ENCODE measurements at places on chromosomes 2 and 18.

DNA sequence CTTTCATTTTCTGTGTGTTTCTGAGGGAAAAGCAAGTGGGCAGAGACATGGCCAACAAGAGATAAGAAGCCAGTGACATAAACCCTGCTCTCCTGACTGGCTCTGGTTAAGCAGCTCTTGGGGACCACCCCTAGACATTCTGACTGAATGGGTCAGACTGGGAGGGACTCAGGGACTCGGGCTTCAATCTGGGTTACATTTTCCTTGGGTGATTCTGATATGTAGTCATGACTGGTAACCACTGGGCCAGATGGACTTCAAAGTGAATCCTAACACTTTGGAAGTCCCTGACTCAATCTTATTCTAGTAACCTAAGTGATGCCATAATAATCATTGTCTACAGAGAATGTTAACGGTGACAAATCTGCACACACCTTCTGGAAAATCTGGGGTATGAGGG, 397.8 kb downstream of the NBAS start:
- DNase-seq, result no peak

DNA sequence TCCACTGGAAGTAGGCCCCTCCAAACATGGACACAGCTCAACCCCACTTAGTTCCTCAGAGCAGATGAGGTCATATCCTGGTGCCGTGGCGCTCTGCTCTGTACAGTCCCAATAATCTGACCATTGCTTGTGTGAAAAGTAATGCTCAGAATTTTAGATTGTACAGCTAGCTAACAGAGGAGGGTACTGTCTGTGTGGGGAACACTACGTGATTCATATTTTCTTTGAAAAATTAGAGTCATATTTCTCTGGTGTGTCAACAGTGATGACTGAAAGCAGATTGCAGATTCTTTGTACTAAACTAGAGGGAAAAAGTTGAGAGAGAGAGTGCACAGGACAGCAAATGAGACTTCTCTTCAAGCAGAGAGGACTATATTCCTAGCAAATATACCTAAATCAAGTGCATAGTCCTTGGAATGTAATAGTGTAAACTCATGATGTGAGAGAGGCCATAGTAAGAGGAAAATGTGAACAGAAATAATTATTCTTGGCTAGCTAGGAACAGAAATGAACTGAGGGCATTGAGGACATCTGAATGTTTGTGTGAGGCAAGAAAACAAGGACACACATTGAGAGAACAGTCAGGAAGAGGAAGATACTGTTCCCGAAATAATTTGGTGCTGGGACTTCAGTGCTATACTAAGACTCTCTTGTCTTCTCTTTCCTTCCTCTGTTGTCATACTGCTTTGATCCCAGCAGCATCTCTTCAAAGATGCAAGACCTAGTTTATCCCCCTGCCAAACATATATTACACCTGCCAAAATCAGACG, 157.0 kb upstream of the RND3 start:
- DNase-seq, result no peak

- DNase-seq, result no peak
These were observed 61.4 kb upstream of the LYPD1 start for GRCh38 chr2:132731441-132731840.

- no peak for DNase-seq
These were observed 48.3 kb downstream of the THUMPD2 start for GRCh38 chr2:39730685-39731302.

DNA sequence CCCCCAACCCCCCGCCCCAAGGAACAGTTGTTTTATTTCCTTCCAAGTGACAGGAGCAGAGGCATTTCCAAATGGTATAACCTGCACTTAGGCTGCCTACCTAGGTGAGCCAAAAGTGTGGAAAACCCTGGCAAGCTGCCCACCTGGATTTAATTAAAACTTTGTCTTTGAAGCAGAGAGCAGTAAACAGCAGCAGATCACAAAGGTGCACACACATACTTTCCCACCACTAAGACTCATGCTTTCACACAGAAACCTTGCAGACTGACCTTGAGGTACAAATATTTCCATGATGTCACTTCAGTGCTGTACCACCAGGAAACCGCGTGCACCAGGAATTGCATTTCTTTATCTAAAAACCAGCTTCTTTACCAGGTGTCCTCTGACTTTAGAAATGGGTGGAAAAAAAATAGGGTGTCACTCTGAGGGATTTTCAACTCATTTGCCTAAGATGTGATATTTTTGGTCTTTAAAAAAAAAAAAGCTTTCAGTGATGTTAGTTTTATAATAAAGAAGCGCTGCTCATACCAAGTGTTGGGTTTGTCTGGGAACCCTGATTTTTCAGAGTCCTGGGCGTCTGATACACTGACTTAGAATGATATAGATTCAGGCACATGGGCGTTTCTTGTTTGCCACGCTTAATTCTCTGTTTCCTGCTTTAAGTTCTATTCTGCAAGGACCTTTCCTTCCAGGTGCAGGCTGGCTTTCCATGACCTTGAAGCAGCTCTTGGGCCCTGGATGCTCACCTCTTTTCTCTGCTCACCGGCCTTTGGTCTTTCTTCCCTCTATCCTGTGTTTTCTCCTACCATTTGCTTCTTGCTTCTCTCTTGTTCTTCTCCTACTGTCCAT, 70.7 kb upstream of the BCL2L11 start:
- no peak for DNase-seq

DNA sequence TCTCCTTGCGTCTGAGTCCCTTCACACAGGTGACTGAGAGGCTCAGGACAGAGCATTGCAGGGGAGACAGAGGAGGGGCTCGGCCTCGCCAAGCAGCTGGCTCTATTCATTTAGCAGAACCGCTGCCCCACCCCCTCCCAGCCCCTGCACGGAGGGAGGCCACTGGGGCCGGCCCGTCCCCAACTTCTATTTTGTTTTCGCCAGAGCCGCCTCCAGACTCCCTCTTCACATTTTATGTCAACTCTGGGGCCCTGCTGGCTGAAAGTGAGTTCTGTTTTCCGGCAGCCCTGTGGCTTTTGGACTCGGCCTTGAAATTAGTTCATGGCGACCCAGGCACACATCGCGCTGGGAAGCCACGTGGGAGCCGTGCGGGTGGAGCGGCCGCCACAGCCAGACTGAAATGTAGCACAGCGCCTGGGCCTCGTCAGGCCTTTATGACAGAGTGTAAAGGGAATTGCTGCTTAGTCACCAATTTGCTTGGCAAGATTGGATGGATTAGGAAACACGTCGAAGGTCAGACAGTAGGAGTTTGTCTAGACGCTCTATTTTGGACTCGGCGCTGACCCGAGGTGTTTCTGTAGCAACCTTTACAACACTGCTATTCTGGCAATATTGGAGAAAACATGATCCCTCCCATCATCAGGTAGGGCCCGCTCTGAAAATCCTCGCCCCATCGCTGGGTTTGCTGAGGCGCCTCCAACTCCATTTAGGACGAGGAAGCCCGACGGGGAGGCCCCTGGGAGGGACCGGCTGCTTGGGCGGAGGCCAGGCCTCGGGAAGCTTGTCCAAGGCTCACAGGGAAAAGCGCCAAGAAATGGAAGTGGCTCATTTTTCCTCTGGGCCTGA, 90.7 kb upstream of the CTDP1 start:
- no peak for DNase-seq

DNA sequence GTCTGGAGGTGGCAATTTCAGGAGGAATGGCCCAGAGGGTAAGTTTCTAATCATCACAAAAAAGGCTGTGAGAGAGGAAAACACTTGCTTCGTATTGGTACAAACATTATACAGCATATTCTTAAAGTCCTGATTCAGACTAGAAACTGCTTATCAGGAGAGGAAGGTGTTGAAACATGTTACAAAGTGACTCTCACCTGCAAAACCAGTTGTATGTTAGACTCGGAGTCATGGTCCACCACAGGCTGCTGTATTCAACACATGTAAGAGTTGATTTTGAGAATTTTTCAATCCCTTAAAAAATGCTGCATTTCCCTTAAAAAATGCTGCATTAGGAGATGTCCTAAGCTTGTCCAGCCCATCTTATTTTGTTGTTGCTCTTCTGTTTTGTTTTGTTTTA, 61.5 kb downstream of the MBP start:
- no peak for DNase-seq

- DNase-seq, result no peak
These were observed 308.2 kb upstream of the LRATD1 start for GRCh38 chr2:14324308-14324707.

GRCh38 chr2:234172066-234172465, 121.6 kb downstream of the SPP2 start:
- no peak for DNase-seq

- DNase-seq, result no peak
These were observed 167.2 kb downstream of the SS18 start for GRCh38 chr18:25923193-25923592.

GRCh38 chr2:239814861-239815601, 210.1 kb downstream of the NDUFA10 start:
- DNase-seq, result no peak

DNA sequence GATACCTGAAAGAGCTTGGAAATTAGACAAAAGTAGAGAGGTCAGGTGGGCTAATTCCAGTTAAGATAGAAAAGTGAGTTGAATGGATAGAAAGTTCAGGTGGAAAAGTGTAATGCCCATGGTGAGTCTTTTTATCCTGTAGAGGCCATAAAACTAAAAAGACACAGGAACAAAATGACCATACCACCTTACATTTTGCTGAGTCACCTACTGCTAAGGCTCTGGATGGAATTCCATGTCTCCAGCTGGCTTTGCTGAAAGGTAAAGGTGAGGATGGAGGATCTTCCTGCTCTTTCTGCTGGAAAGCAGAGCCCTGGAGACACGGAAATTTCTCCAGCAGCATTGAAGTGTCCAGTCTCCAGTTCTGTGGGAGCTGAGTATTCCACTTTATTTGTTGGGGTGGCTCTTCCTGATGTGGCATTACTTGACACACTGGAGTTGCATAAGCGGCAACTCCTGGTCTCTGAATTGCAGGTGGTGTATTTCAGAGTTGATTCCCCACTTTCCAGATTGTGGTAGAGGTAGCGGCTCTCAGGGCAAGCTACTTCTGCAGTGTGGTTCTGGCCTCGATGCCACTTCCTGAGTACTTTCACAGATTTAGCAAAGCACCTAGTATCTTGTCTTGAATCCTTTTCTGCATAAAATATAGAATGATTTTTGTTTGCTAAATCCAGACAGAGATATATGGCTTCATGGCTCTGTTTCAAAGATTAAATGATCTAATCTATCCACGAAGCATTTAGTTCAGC, 10.7 kb downstream of the IL1RL2 start:
- no peak for DNase-seq

GRCh38 chr2:74544634-74545033, 9.1 kb downstream of the LOXL3 start:
- no peak for DNase-seq

- no peak for DNase-seq
These were observed 74.4 kb upstream of the ASB18 start for GRCh38 chr2:236338495-236339184.
